ENCODE measurements at places on chromosomes 3 and 15.

- DNase-seq: no peak
Measured at GRCh38 chr15:91947293-91947679, 93.8 kb downstream of the SLCO3A1 start.

GRCh38 chr15:33766389-33766788 is 201.9 kb upstream of the CHRM5 start:
- DNase-seq: no peak

DNA sequence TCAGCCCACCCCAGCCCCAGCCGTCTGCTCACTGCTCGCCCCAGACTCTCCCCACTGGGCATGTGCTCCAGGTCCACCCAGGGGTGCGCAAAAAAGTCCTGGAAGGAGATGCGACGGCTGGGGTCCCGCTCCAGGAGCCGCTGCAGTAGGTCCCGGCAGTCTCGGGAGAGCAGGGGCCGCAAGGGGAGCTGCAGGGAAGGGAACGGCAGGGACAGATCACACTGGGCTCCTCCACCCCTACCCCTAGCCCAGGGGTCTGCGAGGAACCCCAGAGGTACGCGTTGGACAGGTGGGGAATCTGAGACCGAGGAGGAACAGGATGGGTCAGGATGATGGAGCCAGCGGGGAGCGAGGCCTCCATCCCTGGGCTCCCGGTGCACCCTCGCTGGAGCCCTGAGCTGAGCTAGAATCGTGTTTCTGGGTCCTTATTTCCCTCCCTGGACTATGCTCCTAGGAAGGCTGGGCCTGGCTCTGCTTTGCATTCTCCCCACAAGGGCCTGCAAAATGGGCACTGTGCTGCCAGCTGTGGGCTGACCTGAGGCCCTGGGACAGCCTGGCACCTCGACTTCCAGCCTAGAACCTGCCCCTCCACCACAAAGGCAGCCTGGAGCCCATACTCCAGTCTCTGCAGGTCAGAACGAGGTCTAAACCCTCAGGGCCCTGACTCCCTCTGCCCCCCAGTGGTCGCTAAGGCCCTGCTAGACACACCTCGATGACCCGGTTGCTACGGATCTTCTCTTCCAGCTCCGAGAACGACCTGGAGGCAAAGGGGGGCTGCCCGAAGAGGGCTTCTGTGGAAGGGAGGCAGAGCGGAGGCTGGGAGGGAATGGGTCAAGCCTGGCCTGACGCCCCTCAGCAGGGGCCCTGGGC is 3.2 kb downstream of the ULK3 start:
- DNase-seq: no peak

- peak; percentile 50 for DNase-seq
Measured at GRCh38 chr3:170222647-170223541, 670 bp downstream of the PRKCI start.

DNA sequence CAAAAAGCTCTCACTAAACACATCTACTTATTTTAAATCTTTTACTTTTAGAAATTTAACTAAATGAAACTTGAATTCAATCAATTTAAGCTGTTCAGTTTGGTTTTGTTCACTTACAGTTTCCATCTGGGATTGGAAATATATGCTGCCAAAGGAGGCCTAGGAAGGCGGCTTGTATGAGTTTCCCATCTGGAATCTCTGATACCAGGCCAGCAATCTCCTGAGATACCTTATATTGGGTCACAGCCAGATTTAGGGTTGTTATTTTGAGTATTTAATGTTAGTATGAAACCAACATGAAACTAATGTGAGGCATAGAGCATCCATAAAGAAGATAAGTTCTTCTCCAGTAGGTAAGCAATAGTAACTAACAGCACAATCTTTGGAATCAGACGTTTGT is 94.6 kb downstream of the GMNC start:
- DNase-seq: no peak

DNA sequence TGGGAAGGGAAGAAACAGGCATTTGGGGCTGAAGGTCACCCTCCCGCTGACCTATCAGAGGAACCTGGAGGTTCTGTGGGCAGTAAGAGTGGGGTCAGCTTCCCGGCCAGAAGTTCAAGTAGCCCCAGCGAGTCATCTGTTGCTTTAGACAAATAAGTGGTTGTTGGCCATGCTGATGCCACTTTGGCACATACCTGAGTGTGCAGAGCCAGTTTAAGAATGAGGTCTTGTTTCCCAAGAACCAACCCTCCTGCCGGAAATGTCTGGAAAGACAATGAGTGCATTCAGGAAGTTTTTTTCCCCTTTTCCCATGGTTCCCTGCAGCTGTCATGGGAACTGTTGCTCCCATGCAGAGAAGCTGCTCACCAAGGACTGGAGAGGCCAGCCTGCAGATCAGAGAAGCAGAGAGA is 166.7 kb downstream of the ZNF621 start:
- DNase-seq: no peak

DNA sequence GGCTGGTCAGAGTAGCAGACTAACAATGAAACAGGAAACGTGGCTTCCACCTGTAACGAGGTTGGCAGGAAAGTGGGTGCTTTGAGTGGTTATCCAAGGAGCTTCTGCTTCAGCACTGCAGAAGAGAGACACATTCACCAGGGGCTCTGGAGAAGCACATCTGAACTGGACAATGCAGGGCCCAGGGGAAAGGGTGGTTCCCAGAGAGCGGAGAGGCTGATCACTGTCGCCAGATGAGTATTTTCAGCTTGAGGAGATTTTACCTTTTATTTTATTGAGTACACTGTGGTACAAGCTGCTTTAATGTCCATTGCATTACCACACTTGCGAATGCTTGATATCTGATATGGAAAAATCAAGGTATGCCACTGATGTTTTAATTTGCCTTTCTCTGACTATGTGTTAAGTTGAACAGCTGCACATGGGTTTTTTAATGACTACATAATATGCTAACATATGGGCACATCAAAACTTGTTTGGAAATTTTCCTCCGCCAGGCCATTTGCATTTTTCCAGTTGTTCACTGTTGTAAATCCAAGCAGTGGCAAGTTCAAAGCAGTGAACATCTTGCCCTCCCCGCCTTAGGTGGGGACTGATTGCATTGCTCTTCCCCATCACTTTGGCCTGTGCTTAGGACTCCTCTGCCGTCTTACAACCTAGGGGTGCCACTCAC is 52.1 kb downstream of the LRTM1 start:
- DNase-seq: no peak

- no peak for DNase-seq
Measured at GRCh38 chr3:160685144-160685766, 8.3 kb downstream of the ARL14 start.

- no peak for DNase-seq
Measured at GRCh38 chr15:66294157-66294931, 976 bp downstream of the DIS3L start.

- no peak for DNase-seq
Measured at GRCh38 chr3:188319569-188319968, 165.6 kb downstream of the LPP start.

DNA sequence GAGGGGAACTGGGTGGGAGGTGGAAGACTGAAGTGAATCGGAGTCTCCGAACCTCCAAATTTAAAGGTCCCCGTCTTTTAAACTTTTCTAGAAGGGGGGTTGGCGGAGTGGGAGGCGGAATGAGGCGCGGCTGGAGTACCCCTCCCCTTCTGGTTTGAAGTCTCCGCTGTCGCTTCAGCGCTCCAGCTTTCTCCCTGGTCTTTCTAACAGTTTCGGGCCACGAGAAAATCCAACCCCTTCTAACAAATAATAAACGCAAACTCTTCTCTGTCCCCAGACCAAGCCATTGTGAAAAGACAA is 2.5 kb upstream of the MECOM start:
- no peak for DNase-seq

GRCh38 chr3:47370887-47371697 is 9.7 kb upstream of the PTPN23 start:
- DNase-seq: peak; percentile 30

All from activated naive CD4-positive, alpha-beta T cell (primary cell).